Liver (tissue), 10 donors: ENCODE measurements at places on chromosomes 13 and 19. TPM values are rescaled to one million over a fixed set of nuclear protein-coding genes. Genes with fewer than 3 reads are reported as not detected.
A peak's percentile ranks its signal among the peaks of the same experiment; 100 is the strongest.

DNA sequence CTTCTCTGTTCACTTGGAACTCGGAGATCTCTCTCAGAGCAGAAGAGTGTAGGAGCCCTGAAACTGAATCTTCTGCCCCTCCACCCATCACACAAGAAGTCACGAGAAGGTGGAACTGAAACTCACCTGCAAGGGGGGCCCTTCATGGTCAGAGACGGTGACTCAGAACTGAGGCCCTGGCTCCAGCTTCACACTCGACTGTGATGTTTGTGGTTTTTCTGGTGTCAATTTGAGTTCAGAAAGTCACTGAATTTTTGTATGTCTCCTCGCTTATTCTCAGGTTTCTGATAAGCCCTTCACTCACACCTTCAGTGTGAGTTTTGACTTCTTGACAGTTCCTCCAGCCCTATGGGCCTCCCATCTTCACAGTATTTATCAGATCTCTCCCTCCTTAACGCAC lies 23.1 kb downstream of the SIGLEC5 start:
- no peak for DNase-seq
- H3K27ac ChIP-seq = no peak overlapping the region
- H3K4me1 ChIP-seq = no peaks in the 10 kb centered on the region
- H3K4me3 ChIP-seq = no peak overlapping the region
- H3K27me3 ChIP-seq = no peaks in the 10 kb centered on the region

GRCh38 chr13:106506286-106506685 lies 29.2 kb downstream of the EFNB2 start:
- no peaks in the 10 kb centered on the region for H3K36me3 ChIP-seq
- no peak overlapping the region for H3K4me3 ChIP-seq
- no peak for DNase-seq
- no peak overlapping the region for H3K27ac ChIP-seq
- H3K27me3 ChIP-seq = no peaks in the 10 kb centered on the region

GRCh38 chr13:30100226-30100625 lies 207.1 kb downstream of the KATNAL1 start:
- no peak overlapping the region for H3K27ac ChIP-seq
- no peaks in the 10 kb centered on the region for H3K4me1 ChIP-seq
- DNase-seq = no peak
- H3K36me3 ChIP-seq = no peaks in the 10 kb centered on the region
- H3K4me3 ChIP-seq = no peak overlapping the region

- no peaks in the 10 kb centered on the region for H3K36me3 ChIP-seq
- no peak for DNase-seq
- H3K27me3 ChIP-seq = no peaks in the 10 kb centered on the region
- no peak overlapping the region for H3K27ac ChIP-seq
Measured at GRCh38 chr13:109163037-109163379, 533.6 kb downstream of the MYO16 start.

GRCh38 chr19:31317570-31317969 lies 31.7 kb downstream of the TSHZ3 start:
- H3K4me1 ChIP-seq = no peaks in the 10 kb centered on the region
- H3K27me3 ChIP-seq = no peaks in the 10 kb centered on the region
- no peak overlapping the region for H3K27ac ChIP-seq
- no peak for DNase-seq

- no peaks in the 10 kb centered on the region for H3K27me3 ChIP-seq
- H3K36me3 ChIP-seq = peaks cover 25% of the 10 kb centered on the region
- peak overlapping the region; percentile 97 for H3K27ac ChIP-seq
- no peak for DNase-seq
- H3K4me1 ChIP-seq = no peaks in the 10 kb centered on the region
Measured at GRCh38 chr19:56403261-56403660, 871 bp upstream of the ZNF583 start.

GRCh38 chr13:21466527-21466926 lies 7.4 kb upstream of the ZDHHC20 start:
- H3K4me3 ChIP-seq = no peak overlapping the region
- H3K27me3 ChIP-seq = no peaks in the 10 kb centered on the region

GRCh38 chr19:35717665-35718344 lies at the start of gene KMT2B:
Gene KMT2B (plus strand): TSS chr19:35718003. CDS start chr19:35718019, 16 bp downstream.
- H3K4me1 ChIP-seq = peaks cover 21% of the 10 kb centered on the region
- DNase-seq = peak; percentile 90
- peak within 1 kb of the TSS; percentile 75 for H3K27ac ChIP-seq
- peak within 1 kb of the TSS; percentile 98 for H3K4me3 ChIP-seq
- peaks cover 15% of the 10 kb centered on the region for H3K36me3 ChIP-seq

GRCh38 chr19:39167461-39168257 lies 29.1 kb upstream of the NCCRP1 start:
- peak overlapping the region; percentile 37 for H3K27ac ChIP-seq
- H3K4me3 ChIP-seq = no peak overlapping the region
- peaks cover 3% of the 10 kb centered on the region for H3K36me3 ChIP-seq
- H3K27me3 ChIP-seq = no peaks in the 10 kb centered on the region
- H3K4me1 ChIP-seq = peaks cover 15% of the 10 kb centered on the region
- no peak for DNase-seq

DNA sequence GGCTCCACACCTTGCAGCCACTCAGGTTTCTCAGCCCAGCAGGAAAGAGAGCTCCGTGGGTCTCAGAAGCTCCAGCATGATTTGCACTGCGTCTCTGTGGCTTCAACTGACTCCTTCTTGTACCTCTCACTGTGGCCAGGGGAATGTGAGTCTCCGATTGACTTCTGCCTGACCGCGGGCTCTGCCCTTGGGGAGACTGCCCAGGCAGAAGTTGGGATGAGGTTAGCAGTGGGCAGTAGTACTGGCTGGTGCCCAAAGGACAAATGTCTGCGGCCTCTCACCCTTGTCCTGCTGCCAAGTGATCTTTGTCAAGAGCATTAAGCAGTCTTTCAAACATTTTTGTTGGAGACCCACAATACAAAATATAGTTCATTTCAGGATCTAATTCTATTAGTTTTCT lies 34.4 kb upstream of the FXYD3 start:
- no peaks in the 10 kb centered on the region for H3K36me3 ChIP-seq
- H3K27ac ChIP-seq = peak overlapping the region; percentile 94
- DNase-seq = no peak
- H3K27me3 ChIP-seq = no peaks in the 10 kb centered on the region
- peaks cover 20% of the 10 kb centered on the region for H3K4me1 ChIP-seq

- peaks cover 39% of the 10 kb centered on the region for H3K4me1 ChIP-seq
- peak overlapping the region; percentile 19 for H3K4me3 ChIP-seq
- no peak overlapping the region for H3K27ac ChIP-seq
- DNase-seq = peak; percentile 79
Measured at GRCh38 chr19:13097463-13098258, 5.0 kb downstream of the LYL1 start.

- no peak overlapping the region for H3K4me3 ChIP-seq
- no peaks in the 10 kb centered on the region for H3K36me3 ChIP-seq
- no peak for DNase-seq
- H3K27ac ChIP-seq = no peak overlapping the region
Measured at GRCh38 chr13:20168396-20168795, 7.5 kb upstream of the GJA3 start.

- H3K27ac ChIP-seq = no peak overlapping the region
- H3K4me3 ChIP-seq = no peak overlapping the region
Measured at GRCh38 chr19:30175987-30176386, 196.2 kb upstream of the ZNF536 start.

- H3K27ac ChIP-seq = peak overlapping the region; percentile 86
- H3K4me3 ChIP-seq = no peak overlapping the region
- peaks cover 4% of the 10 kb centered on the region for H3K36me3 ChIP-seq
Measured at GRCh38 chr19:4058693-4059452, 7.8 kb downstream of the ZBTB7A start.

GRCh38 chr13:29740961-29741360 lies 109.5 kb downstream of the UBL3 start:
- no peaks in the 10 kb centered on the region for H3K36me3 ChIP-seq
- no peak overlapping the region for H3K4me3 ChIP-seq
- no peak overlapping the region for H3K27ac ChIP-seq
- H3K27me3 ChIP-seq = peaks cover 3% of the 10 kb centered on the region
- no peaks in the 10 kb centered on the region for H3K4me1 ChIP-seq

- DNase-seq = no peak
- H3K4me3 ChIP-seq = no peak overlapping the region
- H3K4me1 ChIP-seq = peaks cover 7% of the 10 kb centered on the region
- H3K27me3 ChIP-seq = no peaks in the 10 kb centered on the region
- no peaks in the 10 kb centered on the region for H3K36me3 ChIP-seq
- no peak overlapping the region for H3K27ac ChIP-seq
Measured at GRCh38 chr19:10523135-10523636, 5.9 kb upstream of the S1PR5 start.

GRCh38 chr19:32129141-32129540 lies 216.3 kb upstream of the ZNF507 start:
- DNase-seq = no peak
- no peak overlapping the region for H3K27ac ChIP-seq

DNA sequence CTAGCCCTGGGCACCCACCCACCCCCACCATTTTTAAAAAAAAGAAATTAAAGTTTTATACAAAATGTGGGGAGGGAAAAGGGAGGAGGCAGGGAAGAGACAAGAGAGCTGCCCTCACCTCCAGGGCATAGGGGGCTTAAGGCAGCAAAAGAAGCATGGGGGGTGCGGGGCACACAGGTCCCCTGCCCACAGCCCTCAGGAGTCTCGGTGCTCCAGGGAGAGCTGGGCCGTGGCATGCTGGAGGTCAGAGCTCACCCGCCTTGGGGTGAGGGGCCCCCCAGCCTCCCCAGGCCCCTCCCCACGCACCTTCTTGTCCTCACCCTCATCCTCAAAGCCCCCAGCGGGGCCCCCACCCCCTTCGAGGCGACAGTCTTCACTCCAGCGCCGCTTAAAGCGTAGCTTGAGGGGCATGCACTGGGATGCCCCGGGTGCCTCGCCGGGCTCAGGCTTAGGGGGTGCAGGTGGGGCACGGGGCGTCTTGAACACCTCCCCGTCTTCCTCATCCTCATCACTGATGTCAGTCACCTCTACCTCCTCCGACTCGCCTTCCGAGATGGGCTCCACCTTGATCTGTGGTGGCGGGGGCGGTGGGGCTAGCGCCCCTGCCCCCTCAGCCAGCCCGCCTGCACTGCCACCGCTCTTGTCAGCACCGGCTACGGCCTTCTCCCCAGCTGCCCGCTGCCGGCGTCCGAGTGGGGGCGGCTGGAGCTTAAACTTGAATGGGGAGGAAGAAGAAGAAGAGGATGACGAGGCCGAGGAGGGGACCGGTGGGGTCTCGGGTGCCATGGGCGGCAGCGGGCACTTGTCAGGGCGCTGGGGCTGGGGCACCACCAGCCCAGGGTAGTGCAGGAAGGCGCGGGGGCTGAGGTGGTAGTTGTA lies 6.1 kb upstream of the GSK3A start:
- H3K36me3 ChIP-seq = peaks cover 4% of the 10 kb centered on the region
- peaks cover 37% of the 10 kb centered on the region for H3K4me1 ChIP-seq
- H3K4me3 ChIP-seq = no peak overlapping the region
- no peak overlapping the region for H3K27ac ChIP-seq
- no peak for DNase-seq
- H3K27me3 ChIP-seq = no peaks in the 10 kb centered on the region

Gene SGCG
- not detected for total RNA-seq

Gene PLK5
- total RNA-seq = not detected

Gene GRK1
- 0.05 TPM for total RNA-seq

Gene RNF225
- total RNA-seq = not detected

Gene LGALS14
- total RNA-seq = not detected
